Renal pelvis (tissue), 12 donors: ENCODE measurements at places on chromosomes 11 and 22. TPM values are rescaled to one million over a fixed set of nuclear protein-coding genes. Genes with fewer than 3 reads are reported as not detected.

GRCh38 chr11:57277845-57278720 lies 41.0 kb upstream of the APLNR start:
- peak; percentile 73 for DNase-seq

GRCh38 chr11:104798789-104799188 lies 99.5 kb downstream of the CASP12 start:
- DNase-seq = no peak

GRCh38 chr22:28198692-28199091 lies 279.6 kb upstream of the PITPNB start:
- DNase-seq = no peak

GRCh38 chr11:33179348-33179803 lies 18.1 kb upstream of the CSTF3 start:
- DNase-seq = no peak

GRCh38 chr11:76662656-76663485 lies 7.7 kb downstream of the LRRC32 start:
- no peak for DNase-seq

DNA sequence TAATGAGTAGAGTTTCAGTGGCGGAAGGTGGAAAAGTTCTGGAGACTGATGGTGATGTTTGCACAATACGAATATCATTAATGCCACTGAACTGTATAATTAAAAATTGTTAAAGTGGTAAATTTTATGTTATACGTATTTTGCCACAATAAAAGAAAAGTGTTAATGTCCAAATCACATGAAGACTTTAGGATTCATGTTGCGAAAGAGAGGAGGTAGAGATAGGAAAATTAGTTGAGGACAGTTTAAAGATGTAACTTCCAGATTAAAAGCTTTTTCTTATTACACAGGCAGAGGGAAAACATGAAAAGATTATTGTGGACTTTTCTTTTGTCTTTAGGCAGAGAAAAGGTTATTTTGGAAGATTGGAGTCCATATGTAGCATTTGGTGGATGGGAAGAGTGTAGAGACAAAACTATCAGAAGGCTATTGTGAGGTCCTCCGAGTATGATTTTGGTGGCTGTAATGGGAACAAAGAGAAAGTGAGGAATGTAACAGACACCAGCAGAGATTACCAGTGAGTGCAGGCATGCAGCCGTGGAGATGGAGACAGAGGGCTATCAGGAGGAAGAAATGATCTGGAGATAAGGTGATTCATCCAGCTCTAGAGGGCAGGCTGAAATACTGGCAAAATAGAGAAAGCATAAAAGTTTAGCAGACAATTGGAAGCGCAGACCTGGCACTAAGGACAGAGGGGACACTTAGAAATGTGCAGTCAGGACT lies 12.5 kb downstream of the VPS26B start:
- no peak for DNase-seq

DNA sequence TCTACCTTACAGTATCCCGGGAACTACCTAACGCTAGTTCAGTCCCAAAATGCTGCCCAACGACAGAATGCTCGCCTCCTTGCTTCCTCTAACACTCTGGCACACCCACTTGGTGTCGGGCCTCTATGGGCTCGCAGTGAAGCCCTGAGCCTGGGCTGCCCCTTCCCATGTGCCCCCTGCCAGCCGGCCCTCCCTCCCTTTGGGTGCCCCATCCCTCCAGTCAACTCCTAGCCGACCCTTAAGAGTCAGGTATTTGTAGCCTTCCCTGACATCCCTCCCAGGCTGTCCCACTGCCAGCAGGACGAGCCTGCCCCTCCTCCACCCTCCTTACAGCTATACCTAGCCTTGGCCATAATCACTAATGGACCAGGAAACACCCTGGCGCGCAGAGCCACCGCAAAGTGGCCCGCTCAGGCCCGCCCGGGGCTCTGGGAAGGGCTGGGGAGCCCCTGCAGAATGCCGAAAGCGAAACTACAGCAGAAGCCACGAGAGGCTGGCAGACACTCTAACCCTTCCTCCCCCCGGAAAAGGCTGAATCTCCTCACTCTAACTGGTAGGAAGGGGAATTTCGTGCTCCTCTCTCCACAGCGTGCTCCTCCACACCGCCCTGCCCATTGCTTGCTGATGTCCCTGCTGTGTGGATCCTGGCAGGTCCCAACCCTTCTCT lies 8.2 kb downstream of the CBX7 start:
- no peak for DNase-seq

- DNase-seq = no peak
Observed at GRCh38 chr11:7637447-7638157, 35.7 kb downstream of the CYB5R2 start.

GRCh38 chr11:94740083-94741021 lies 27.8 kb upstream of the AMOTL1 start:
- DNase-seq = peak; percentile 64

GRCh38 chr11:57679396-57679795 lies 11.5 kb downstream of the ZDHHC5 start:
- DNase-seq = no peak

MS4A1 gene
- 0.48 TPM for polyA plus RNA-seq

HEPHL1 gene
- polyA plus RNA-seq = not detected

ATXN10 gene
- polyA plus RNA-seq = 278 TPM

UPK3A gene
- polyA plus RNA-seq = 2.0 TPM

TSG101 gene
- polyA plus RNA-seq = 138 TPM
